ENCODE measurements at places on chromosomes 4 and X.

DNA sequence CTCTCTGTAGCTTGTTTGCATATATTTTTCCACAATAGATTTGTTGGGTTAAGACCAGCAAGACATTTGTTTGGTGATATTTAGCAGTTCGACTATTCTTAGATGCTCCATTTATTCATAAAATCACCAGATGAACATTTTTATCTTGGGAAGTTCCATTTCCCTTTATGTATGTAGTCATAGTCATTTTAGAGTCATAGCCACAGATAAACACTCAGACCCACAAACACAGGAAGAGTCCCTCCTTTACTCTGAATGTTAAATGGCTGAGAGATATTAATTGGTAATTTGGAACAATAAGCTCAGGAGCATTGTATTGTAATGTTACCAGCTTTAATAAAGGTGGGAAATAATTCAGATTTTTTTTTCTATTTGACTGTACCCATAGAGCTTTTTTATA is 1608.7 kb downstream of the STIM2 start:
- DNase-seq: no peak

DNA sequence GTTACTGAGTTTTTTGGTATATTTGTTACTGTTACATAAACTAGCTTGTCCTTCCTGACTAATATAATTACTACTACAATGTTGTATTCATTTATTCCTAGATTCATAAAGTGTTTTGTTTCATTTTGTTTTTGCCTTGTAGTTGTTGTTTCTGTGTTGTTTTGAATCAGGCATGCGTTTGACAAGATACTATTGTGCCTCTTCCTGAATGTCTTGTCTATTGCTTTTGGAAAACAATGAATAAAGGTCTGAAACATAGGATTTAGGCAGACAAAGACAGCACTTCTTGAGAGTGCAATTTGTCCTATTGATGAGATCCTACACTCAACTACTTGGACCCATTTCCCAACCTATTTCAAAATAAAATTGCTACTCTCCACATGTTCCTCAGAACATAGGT is 630.4 kb upstream of the BOD1L1 start:
- DNase-seq: no peak

GRCh38 chr4:100340512-100341485 is 150.5 kb upstream of the DDIT4L start:
- DNase-seq: peak; percentile 72

- DNase-seq: no peak
These were observed 262.2 kb downstream of the SLC7A11 start for GRCh38 chr4:137979938-137980337.

GRCh38 chr4:2934077-2934812 is 29.0 kb downstream of the NOP14 start:
- DNase-seq: peak; percentile 85

GRCh38 chr4:112975567-112976355 is 73.7 kb upstream of the ANK2 start:
- no peak for DNase-seq

- DNase-seq: peak; percentile 63
These were observed 11.9 kb downstream of the CA5B start for GRCh38 chrX:15749642-15750610.

Data from MV-4-11 (cell line).